Suprapubic skin (tissue), 4 donors: ENCODE measurements at places on chromosomes 5 and 9. TPM values are rescaled to one million over a fixed set of nuclear protein-coding genes. Genes with fewer than 3 reads are reported as not detected.

Gene EDIL3
- total RNA-seq: 9.4 TPM

Gene CARTPT
- total RNA-seq: not detected

Gene LHX3
- total RNA-seq: not detected

Gene SLC28A3
- 10.7 TPM for total RNA-seq

Gene ZBTB43
- total RNA-seq: 21.2 TPM

Gene CEL
- total RNA-seq: 6.0 TPM

Gene WDR31
- total RNA-seq: 1.2 TPM

Gene ACTBL2
- total RNA-seq: 4.8 TPM

Gene TICAM2
- 0.48 TPM for total RNA-seq

DNA sequence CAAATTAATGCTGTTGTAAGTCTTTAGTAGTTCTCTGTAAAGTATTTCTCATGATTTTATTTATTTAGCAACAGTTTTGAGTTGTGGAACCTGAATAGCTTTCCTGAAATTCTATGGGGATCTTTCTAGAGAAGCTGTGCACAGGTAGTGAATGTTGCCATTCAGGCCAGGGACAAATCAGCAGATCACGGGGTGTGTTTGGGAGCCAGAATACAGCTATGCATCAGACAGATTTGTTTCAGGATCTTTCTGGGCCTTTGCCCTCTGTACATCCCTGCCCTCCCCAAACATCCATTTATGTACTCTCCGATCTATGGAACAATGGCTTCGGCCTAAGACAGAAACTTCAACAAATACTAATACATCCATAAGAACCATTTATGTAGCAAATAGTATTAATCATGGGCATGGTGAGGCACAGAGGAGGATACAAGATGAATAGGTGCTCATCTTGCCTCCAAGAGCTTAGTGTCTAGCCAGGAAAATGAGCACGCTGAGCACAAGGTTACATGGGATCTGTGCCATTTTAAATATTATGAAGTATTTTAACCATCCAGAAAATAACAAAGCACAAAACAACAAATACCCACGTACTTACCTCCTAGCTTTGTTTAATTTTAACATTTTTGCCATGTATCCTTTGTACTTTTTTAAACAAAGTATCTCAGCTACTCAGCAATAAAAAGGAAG is 13.1 kb downstream of the ARHGEF37 start:
- no peaks in the 10 kb centered on the region for H3K36me3 ChIP-seq
- H3K4me3 ChIP-seq: no peak overlapping the region
- no peak for DNase-seq
- H3K27me3 ChIP-seq: no peaks in the 10 kb centered on the region
- H3K27ac ChIP-seq: peak overlapping the region; percentile 41

- no peak overlapping the region for H3K4me3 ChIP-seq
- no peaks in the 10 kb centered on the region for H3K27me3 ChIP-seq
- H3K27ac ChIP-seq: no peak overlapping the region
- H3K36me3 ChIP-seq: no peaks in the 10 kb centered on the region
Observed at GRCh38 chr5:3858524-3858923, 262.9 kb downstream of the IRX1 start.

GRCh38 chr5:62572918-62573514 is 5.6 kb upstream of the LRRC70 start:
- H3K36me3 ChIP-seq: peaks cover 5% of the 10 kb centered on the region
- no peaks in the 10 kb centered on the region for H3K27me3 ChIP-seq
- no peak for DNase-seq
- no peak overlapping the region for H3K4me3 ChIP-seq
- no peak overlapping the region for H3K27ac ChIP-seq
- no peaks in the 10 kb centered on the region for H3K4me1 ChIP-seq

DNA sequence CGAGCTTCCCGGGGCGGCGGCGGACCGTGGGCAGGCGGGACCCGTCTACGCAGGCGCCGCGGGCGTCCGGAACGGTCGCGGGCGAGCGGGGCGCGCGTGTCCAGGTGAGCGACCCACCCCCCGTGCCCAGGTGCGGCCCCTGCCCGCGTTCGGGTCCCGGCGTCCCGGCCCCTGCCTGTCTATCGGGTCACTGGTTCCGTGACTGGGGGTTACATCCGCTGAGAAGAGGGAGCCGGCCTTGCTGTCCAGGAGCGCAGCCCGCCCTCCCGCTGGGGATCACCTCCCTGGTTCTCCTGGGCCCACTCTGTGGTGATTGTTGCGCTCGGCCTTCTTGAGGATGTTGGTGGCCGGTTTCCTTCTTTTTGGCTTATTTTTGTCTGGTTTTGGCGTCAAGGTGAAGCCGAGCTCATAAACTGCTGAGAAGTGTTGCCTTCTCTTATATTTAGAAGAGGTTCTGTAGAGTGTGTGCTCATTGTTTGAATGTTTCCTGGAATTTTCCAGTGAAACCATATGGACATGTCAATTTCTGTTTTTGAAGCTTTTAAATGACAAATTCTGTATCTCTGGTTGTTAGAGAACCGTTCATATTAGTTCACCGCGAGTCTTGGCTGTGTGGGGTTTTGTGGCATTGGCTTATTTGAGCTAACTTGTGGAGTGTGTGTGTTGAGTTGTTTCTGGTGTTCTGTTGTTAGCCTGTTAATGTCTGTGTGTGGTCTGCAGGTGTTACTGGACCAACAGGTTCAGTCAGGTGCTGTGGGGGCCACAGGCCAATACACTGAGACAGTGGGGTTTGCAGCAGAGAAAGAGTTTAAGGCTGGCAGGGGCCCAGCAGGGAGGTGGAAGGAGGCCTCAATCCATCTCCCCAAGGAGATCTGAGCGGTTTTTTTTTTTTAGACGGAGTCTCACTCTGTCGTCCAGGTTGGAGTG is 621 bp downstream of the CEP72 start:
- H3K36me3 ChIP-seq: no peaks in the 10 kb centered on the region
- H3K27ac ChIP-seq: peak overlapping the region; percentile 17
- H3K27me3 ChIP-seq: no peaks in the 10 kb centered on the region
- H3K4me1 ChIP-seq: peaks cover 14% of the 10 kb centered on the region
- peak; percentile 70 for DNase-seq
- peak overlapping the region; percentile 97 for H3K4me3 ChIP-seq

- no peak overlapping the region for H3K27ac ChIP-seq
- H3K4me1 ChIP-seq: no peaks in the 10 kb centered on the region
Observed at GRCh38 chr5:11878814-11879213, 25.4 kb downstream of the CTNND2 start.

DNA sequence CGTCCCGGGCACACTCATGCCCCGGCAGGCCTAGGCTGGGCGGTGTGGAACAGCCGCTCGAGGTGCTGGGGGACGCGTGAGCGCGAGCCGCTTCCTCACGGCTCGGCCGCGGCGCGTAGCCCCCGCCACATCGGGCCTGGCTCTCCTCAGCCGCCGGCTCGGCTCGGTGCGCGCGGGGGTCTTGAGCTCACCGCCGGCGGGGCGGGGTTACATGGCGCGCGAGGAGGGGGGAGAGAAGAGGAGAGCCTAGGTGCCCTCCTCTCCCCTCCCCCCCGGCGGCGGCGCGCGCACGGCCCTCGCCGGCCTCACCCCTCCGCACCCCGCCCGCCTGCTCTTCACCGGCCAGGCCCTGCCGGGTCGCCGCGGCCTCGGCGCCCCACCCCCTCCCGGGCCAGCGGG is 7.7 kb downstream of the RANBP6 start:
- H3K4me3 ChIP-seq: peak overlapping the region; percentile 98
- DNase-seq: peak; percentile 85
- H3K36me3 ChIP-seq: peaks cover 3% of the 10 kb centered on the region
- H3K27ac ChIP-seq: peak overlapping the region; percentile 98
- peaks cover 59% of the 10 kb centered on the region for H3K4me1 ChIP-seq

DNA sequence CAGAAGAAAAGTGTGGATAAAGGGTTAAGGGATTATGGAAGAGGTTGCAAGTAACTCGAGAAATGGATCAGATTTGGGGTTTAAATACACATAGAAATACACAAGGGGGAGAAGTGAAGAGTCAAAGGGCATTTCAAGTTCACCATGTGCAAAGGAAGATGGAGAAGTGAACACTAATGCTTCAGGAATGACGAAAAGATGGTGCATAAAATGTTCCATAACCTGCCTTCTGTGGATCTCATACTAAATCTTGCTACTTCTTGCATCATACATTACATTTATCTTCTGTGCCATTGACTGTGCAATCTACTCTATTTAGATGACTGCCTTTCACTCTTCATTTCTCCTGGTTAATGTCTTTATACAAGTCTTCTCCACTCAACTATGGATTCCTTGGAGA is 5.7 kb upstream of the SMC2 start:
- H3K4me1 ChIP-seq: peaks cover 13% of the 10 kb centered on the region
- no peaks in the 10 kb centered on the region for H3K27me3 ChIP-seq
- H3K27ac ChIP-seq: no peak overlapping the region
- no peaks in the 10 kb centered on the region for H3K36me3 ChIP-seq
- no peak overlapping the region for H3K4me3 ChIP-seq

- H3K36me3 ChIP-seq: peaks cover 4% of the 10 kb centered on the region
- H3K27ac ChIP-seq: no peak overlapping the region
- no peak for DNase-seq
- H3K27me3 ChIP-seq: no peaks in the 10 kb centered on the region
- no peak overlapping the region for H3K4me3 ChIP-seq
Observed at GRCh38 chr5:172224996-172225395, 31.0 kb downstream of the EFCAB9 start.

- no peak overlapping the region for H3K4me3 ChIP-seq
- H3K36me3 ChIP-seq: no peaks in the 10 kb centered on the region
- H3K27ac ChIP-seq: peak overlapping the region; percentile 33
- peaks cover 27% of the 10 kb centered on the region for H3K4me1 ChIP-seq
- no peak for DNase-seq
Observed at GRCh38 chr9:38388283-38389223, 3.9 kb upstream of the ALDH1B1 start.

DNA sequence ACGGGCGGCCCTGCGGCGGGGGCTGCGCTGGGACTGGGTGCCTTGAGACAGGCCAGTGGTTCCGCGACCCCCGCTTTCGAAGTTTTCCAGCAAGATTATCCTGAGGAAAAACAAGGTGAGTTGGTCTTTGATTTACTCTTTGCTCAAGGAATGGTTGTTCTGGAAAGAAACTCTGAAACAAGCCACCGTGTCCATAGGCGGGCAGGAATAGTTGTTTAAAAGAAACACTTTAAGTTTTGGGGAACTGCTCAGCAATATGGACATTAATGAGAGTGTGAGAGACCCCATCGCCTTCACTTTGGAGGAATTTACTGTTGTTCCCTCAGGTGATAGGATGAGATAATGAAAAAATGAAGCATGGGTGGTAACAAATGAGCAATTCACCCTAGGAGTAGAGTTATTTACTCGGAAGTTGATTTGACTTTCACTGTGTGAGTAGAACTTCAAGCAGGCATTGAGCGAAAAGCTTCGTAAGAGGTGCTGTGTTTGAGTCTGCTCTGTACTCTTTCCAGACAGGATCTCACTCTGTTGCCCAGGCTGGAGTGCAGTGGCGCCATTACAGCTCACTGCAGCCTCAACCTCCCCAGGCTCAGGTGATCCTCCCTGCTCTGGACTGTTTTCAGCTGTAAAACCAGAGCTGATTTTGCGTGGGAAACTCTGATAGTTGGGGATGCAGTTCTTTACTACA is 1.1 kb downstream of the DMRTA1 start:
- DNase-seq: no peak
- peak overlapping the region; percentile 69 for H3K27ac ChIP-seq
- peak overlapping the region; percentile 68 for H3K4me3 ChIP-seq
- H3K27me3 ChIP-seq: peaks cover 26% of the 10 kb centered on the region
- H3K4me1 ChIP-seq: peaks cover 13% of the 10 kb centered on the region
- no peaks in the 10 kb centered on the region for H3K36me3 ChIP-seq

- peak within 1 kb of the TSS; percentile 86 for H3K4me3 ChIP-seq
- no peaks in the 10 kb centered on the region for H3K36me3 ChIP-seq
- H3K27me3 ChIP-seq: no peaks in the 10 kb centered on the region
- H3K4me1 ChIP-seq: peaks cover 48% of the 10 kb centered on the region
- peak within 1 kb of the TSS; percentile 70 for H3K27ac ChIP-seq
Observed at GRCh38 chr9:16870596-16871335, at the start of gene BNC2. BNC2 (minus strand) TSS chr9:16870670; CDS start chr9:16870648, 22 bp downstream.

- no peak overlapping the region for H3K27ac ChIP-seq
- H3K4me1 ChIP-seq: peaks cover 23% of the 10 kb centered on the region
- no peaks in the 10 kb centered on the region for H3K27me3 ChIP-seq
- no peaks in the 10 kb centered on the region for H3K36me3 ChIP-seq
- DNase-seq: no peak
Observed at GRCh38 chr5:143159031-143159430, 244.5 kb downstream of the NR3C1 start.

GRCh38 chr9:132504488-132504887 is 77.9 kb upstream of the BARHL1 start:
- H3K4me1 ChIP-seq: no peaks in the 10 kb centered on the region
- DNase-seq: no peak
- no peak overlapping the region for H3K4me3 ChIP-seq

GRCh38 chr5:119218830-119219782 is 136.7 kb upstream of the TNFAIP8 start:
- H3K27me3 ChIP-seq: no peaks in the 10 kb centered on the region
- DNase-seq: no peak
- H3K4me1 ChIP-seq: no peaks in the 10 kb centered on the region
- peaks cover 28% of the 10 kb centered on the region for H3K36me3 ChIP-seq
- no peak overlapping the region for H3K4me3 ChIP-seq

DNA sequence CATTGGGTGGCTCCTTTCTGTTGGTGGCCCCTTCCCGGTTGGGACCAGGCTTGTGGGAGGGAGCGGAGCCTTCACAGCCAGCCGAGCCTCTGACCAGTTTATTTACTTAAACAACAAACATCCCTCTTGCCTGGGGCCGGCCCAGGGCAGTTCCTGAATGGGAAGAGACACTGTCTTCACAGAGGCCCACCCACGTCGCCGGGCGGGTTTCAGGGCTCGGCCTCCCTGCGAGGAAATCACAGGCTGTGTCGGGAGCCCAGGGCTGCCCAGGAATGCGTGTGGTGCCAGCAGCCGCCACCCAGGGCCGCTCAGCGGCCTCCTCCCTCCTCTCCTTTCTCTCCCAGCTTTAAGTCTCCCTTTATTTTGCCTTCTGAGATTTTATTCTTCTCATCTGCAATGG is 132.5 kb downstream of the HSD17B3 start:
- peaks cover 3% of the 10 kb centered on the region for H3K27me3 ChIP-seq
- peak overlapping the region; percentile 39 for H3K27ac ChIP-seq
- H3K4me3 ChIP-seq: no peak overlapping the region

DNA sequence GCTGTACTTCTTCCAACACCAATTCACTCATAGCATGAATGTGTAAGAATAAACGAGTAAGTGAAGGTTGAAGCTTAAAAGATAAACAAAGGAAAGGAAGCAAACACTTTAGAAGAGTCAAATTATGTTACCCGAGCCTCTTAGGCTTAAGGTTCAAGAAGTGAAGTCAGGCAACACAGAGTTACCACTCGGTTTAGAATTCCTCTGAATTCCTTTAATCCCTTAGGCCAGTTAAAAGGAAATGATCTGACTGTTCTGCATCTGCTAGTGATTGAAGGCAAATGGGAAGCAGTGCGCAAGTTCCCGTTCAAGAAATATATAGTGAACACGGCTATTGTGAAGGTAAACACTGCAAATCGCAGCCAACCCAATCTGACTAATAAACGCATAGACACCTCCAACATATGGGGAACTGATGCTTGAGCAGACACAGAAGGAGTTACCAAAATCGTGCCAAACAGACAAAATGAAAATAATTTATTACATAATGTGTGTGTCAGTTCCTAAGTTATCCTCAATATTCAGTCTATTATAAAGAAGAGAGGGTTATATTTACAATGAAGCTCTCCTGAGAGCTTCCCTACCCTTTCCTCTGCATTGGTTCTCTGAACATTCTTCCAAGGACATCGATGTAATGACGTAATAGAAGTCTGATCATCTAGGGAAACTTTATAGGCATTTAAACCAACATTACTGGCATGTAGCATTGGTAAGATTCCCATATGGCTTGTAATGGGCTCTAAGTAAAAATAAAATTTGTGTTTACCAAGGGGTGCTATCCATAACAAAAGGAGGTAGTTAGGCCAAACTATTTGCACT is 837.1 kb upstream of the ZNF608 start:
- H3K4me1 ChIP-seq: peaks cover 20% of the 10 kb centered on the region
- no peak overlapping the region for H3K27ac ChIP-seq
- no peaks in the 10 kb centered on the region for H3K36me3 ChIP-seq

- H3K36me3 ChIP-seq: no peaks in the 10 kb centered on the region
- no peaks in the 10 kb centered on the region for H3K27me3 ChIP-seq
- DNase-seq: no peak
- peak overlapping the region; percentile 50 for H3K4me3 ChIP-seq
Observed at GRCh38 chr9:76572151-76572550, 113.2 kb downstream of the GCNT1 start.
